ENCODE measurements at places on chromosomes 6 and 20.

DNA sequence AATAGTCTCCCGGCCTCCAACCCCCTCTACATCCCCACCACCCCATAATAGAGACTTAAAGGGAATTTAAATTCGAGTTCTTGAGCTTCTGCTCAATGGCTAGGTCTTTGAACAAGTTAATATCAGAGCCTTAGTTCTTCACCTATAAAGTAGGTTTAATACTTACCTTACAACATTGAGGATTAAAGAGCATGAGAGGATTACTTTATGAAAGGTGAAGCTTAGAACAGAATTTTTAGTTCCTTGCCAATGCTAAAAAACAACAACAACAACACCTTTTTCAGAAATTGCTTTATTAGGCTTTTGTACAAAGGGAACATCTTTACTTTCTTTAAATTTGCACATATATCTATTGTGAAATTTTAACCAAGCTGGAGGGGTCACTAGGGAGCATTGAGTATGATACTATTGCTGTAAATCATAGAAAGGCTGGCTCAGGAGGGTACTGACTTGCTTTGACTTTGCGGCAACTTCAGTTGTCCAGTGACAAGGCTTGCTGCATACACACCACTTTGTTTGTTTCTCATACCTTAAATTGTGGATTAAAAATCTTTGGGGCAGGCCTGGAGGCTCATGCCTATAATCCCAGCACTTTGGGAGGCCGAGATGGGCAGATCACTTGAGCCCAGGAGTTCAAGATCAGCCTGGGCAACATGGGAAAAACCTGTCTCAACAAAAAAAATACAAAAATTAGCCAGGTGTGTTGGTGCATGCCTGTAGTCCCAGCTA is 9.7 kb downstream of the TOP1 start:
- no peak for DNase-seq

DNA sequence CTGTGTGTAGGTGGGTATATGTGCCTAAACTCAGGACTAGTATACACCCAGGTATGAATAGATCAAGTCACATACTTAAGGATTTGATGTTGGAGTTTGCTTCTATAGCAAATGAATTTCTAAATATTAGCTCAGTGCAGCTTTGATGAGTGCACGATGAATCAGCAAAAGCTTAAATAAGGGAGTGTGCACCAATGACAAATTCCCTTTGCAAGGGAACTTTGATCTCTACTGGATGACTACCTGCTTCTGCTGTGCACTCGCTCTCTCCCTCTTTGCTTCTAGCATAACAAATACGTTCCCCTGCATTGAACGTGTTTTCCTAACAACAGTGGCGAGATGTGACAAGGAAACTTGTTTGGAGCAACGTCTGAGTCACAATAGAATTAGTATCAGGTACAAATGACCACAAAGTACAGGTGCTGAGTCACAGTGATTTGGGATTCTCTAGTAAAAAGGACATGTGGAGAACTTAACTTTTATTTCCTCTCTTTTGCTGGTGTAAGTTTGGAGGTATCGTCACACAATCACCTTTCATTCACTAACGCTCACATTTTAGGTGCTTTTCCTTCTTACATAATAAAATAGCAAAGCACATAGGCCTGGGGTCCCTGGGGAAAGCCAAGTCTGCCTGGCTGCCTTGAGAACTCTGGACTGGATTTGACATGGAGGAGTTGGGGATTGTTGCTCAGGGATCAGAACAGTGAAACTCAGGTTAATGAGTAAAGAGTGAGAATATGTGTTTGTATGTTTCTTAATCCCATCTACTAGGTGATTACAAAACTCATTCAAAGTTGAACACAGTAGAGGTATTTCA is 49.7 kb downstream of the KLHL31 start:
- DNase-seq, result peak; percentile 71

DNA sequence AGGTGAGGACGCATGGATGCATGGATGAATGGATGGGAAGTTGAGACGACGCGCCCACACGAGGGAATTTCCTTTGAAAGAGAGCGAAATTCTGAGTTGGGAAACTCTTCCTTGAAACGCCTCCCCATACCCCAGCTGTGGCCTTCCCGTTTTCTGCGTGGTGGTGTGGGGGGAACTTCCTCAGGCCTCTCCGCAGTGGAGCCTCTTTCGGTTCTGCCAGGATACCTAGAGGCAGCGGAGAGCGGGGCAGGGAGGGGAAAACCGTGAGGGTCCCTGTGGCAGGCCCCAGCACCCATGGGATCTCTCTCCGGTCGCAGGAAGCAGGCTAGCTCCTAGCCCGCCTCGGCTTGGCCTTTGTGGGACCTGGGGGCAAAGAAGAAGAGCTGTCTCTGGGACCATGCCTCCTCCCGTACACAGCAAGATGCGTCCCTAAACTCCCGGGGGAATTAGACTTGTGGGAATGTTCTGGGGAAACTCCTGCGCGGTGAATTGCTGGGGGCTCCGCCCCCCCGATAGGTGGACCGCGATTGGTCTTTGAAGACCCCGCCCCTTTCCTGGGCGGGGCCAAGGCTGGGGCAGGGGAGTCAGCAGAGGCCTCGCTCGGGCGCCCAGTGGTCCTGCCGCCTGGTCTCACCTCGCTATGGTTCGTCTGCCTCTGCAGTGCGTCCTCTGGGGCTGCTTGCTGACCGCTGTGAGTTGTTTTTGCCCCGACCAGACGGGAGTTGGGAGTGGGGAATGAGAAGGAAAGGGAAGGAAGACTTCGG is at the start of gene CD40:
CD40 (plus strand) TSS at position 611 of the 764 bp plus-strand sequence; CDS start at position 641, 30 bp downstream.
- peak; percentile 75 for DNase-seq

DNA sequence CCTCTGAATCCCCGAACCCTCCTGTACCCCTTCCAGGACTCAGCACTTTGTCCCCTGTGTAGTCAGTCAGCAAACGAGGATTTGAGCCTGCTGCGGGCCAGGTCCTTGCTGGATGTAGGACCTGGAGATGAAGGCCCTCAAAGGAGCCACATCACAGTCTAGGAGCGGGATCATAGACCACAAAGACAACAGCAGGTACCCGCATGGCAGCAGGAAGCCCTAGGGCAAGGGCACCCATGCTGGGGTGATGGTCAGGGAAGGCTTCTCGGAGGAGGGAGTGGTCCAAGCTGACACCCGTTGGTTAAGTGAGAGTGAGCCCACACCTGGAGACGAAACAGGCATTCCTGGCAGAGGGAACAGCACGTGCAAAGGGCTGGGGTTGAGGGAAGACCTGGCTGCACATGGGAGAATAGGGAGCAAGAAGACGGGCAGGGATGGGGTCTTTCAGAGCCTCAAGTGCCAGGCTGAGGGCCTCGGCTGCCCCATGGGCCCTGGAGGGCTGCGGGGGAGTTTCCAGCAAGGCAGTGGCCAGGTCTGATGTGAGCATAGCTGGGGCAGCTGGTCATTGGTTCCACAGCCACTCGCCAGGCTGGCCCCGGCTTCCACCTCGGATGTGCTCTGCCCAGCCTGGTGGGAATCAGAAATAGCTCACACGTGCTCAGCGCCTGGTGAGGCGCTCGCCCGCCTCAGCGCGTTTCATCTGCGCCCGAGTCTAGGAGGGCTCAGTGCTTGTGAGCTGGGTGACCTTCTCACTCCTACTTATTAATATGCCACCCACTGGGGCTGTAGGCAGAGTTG is 15.0 kb downstream of the DLGAP4 start:
- DNase-seq, result no peak

GRCh38 chr20:43460172-43460829 is 2.6 kb downstream of the SRSF6 start:
- DNase-seq, result no peak

DNA sequence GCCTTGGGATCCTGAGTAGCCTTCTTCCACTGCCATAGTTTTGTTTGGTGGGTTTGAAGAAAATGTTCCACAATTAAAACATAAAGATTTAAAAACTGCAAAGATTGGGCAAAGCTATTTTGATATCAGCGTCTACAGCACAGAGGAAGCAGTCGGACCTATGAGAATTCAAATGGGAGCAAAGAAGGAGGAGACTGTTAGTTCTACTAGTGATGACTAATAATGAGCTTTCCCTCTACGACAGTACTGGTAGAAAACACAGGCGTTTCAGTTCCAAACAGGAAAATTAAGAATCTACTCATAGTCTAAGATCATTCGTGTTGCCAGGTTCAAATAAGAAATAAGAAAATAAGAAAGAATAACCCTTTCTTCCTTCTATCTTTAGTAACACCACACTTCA is 121.2 kb downstream of the INSM1 start:
- peak; percentile 38 for DNase-seq

- DNase-seq, result no peak
Measured at GRCh38 chr20:20887593-20888265, 175.3 kb upstream of the RALGAPA2 start.

GRCh38 chr6:106490030-106490429 is 129.5 kb downstream of the CRYBG1 start:
- no peak for DNase-seq

- peak; percentile 11 for DNase-seq
Measured at GRCh38 chr6:89763550-89763949, 56.0 kb downstream of the MDN1 start.

DNA sequence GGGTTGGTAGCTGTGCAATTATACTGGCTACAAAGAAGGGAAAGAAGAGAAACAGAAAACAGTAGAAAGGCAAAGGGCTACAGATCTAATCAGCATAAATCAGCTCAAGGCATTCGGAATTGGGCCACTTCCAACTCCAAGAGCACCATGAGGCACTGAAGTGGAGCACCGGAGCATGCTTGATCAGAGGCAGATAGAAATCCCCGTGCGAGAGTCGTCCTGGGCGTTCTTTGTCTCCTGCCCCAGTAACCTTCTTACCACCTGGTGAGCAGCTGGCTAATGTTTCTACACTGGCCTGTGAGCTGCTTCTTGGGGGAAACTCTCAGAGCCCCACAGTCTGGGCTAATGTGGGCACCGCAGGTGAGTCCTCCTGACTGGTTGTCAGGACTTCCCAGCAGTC is 16.7 kb downstream of the NEDD9 start:
- peak; percentile 87 for DNase-seq

DNA sequence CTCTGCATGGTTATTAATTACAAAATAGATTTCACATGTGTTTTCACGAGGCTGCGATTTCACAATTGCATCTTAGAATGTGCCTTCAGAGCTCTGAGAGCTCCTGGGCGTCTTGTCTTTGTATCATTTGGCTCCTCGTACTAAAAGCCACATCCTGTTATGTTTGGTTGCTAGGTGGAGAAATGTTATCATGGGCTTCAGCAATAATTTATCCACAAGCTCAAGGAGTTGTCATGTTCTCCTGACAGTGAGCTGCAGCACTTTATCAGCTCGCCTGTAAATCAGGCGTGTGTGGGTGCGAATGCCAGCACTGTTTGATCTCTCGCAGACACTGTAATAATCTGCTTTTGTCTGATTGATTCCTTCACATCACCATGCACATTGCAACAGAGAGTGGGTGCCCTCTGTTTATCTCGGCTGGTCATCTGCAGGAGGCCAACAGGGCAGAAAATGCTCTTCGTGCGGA is 218.6 kb upstream of the ZFP64 start:
- no peak for DNase-seq

DNA sequence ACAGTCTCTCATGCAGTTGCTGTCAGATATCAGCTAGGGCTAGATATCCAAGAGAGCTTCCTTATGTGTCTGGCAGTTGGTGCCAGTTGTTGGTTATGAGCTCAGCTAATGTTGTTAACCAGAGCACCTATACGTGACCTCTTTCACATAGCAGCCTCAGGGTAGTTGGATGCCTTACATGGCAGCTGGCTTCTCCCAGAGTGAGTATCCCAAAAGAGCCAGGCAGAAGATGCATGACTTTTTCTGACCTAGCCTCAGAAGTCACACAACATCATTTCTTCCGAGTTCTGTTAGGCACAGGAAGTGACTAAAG is 175.7 kb downstream of the VEGFA start:
- no peak for DNase-seq

- DNase-seq, result no peak
Measured at GRCh38 chr6:131931063-131931750, 20.0 kb downstream of the CCN2 start.

GRCh38 chr20:1010659-1011058 is 8.5 kb upstream of the RSPO4 start:
- DNase-seq, result no peak

DNA sequence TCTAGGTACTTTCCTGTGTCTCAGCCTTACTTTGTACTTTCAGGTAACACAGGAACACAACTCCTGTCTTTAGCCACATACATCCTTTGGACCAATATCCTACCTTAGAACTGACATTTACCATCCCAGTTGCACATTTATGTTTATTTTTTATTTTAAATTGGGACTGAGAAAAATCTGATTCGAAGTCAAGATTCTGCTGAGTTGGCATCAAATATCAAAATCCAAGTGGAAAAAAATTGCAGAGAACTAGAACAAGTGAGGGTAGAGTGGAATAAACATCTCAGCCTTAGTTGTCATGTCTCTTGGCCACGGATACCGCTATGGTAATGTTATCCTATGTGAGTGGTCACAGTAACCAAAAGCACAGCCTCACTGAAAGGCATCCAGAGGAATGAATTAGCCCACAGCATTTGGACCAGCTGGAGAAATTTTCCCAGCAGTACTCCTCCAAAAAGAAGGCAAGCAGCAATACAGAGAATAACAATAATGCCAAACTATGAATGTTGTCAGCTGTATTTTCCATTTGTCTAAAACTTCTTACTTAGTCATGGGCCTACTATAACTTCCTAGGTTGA is 17.6 kb upstream of the EYA4 start:
- DNase-seq, result no peak

DNA sequence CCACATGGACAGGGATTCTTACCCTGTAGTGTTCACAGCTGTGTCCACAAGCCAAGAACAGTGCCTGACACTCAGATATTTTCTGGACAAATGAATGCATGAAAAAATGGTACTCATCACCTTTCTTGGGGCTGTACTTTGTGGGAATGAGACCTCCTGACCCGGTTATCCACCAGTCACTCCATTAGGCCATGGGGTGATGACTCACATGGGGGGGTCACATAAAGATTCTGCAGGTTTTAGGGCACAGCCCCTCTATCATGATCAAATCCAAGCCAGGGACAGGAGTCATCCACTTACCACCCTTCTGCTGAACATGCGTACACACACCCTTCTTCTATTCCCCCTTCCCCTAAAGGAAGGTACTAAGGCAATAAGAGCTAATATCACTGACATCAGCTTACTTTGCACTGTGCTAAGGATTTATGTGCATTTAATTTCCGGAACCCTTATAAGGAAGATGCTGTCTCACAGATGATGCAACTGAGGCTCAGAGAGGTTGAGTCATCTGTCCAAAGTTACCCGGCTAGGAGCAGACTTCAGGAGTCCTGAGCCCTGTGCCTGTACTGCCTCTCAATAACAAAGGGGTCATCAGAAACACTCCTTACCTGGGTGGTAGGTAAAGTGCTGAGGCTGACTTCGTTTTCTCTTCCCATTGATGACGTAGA is 107.8 kb downstream of the NFATC2 start:
- DNase-seq, result peak; percentile 25

GRCh38 chr20:63711085-63711645 is 3.3 kb downstream of the ZGPAT start:
- DNase-seq, result no peak

- DNase-seq, result no peak
Measured at GRCh38 chr6:139343052-139343750, 31.2 kb downstream of the CITED2 start.

DNA sequence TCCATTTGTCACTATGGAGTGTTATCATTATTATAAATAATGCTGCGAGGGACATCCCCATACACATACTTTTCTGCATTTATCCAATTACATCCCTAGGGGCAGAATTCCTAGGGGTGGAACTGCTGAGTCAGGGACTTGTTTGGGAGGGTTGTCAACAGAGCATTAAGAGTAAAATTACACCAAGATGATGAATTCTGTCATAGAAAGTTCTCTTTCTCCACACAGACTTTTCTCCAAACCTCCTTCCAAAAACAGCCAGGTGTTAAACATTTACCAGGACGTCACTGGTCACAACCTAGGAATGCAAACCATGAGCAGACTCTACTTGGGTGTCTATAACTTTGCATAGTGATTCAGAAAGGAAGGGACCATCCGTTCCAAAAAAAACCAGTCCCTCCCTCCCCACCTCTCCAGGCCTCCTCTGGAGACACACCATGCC is 95.5 kb downstream of the PRND start:
- DNase-seq, result no peak

Measured in astrocyte of the hippocampus (primary cell).